A549 (cell line): ENCODE measurements at places on chromosomes 5 and 9. TPM values are rescaled to one million over a fixed set of nuclear protein-coding genes. Genes with fewer than 3 reads are reported as not detected.

DNA sequence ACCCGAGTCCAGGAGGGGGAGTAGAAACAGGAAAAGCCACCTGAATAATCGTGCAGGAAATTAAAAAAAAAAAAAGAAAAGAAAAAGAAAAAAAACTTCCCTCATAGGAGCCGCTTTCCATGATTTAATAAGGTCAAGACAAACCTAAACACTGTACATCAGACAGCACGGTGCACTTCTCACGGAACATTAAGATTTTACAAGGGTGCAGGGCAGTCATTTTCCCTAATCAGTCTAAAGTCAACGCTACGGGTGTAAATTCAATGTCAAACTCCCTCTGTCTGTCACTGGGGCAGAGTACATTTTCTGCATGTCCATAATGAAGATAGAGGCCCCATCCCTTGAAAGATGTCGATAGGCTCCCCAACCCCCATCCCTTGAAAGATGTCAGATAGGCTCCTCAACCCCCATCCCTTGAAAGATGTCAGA lies 139.7 kb downstream of the TSSK1B start:
- no peak for DNase-seq

DNA sequence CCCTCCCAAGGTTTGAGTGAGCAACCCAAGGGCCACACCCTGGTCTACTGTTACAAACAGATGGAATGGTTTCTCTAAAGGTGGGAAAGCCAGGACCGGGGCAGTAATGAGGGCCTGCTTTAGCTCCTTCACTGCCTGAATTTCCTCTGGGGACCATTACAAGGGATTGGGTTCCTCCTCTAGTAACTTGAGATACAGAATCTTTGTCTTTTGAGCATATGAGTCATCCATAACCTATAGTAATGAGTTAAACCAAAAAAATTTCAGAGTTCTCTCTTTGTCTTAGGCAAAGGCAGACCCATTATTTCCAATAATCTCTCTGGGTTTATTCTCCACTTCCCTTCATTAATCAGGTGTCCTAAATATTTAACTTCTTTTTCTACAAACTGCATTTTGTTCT lies 618.8 kb downstream of the HINT1 start:
- no peak for DNase-seq

- no peak for DNase-seq
These were observed 36.3 kb downstream of the GOLM1 start for GRCh38 chr9:86062845-86063693.

GRCh38 chr5:169248996-169249395 lies 51.9 kb downstream of the SLIT3 start:
- DNase-seq = no peak

DNA sequence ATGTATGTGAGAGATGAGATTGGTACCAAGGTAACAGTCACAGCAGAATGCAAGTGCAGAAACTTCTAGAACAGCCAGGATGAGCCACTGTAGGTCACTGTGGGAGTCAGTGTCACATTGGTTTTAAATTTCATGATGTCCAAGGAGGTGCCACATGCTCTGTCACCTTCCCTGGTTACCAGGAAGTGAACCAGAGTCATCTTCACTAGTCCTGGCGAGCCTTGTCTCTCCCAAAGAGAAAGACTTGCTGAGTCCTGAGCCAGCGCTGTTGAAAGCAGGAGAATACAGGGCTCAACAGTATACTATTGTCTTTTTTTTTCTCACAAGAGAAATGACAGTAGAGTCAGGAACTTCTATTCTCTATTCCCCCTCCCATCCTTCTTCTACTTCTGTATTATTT lies 615.5 kb downstream of the RAB3C start:
- DNase-seq = no peak

DNA sequence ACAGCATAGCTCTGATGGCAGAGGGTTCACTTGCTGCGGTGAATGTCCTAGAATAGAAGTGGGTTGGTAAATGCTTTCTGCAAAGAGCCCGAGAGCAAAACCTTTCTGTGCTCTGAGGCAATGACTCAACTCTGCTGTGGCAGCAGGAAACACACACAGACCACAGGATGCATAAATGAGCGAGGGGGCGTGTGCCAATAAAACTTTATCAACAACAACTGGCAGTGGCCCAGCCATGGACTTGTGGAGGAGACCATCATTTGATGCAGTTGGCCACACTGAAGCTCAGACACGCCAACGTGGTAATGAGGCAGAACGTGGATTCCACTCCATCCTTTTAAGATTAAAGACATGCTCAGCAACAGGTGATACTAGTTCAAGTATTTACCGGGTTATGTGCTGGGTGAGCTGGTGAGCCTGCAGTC lies 6.8 kb downstream of the MRPL36 start:
- DNase-seq = no peak

The PLK2 gene
- 230 to 257 TPM (median 240 TPM) in 3 replicates for polyA plus RNA-seq

The PCDHA11 gene
- polyA plus RNA-seq = 0.08 to 0.16 TPM (median 0.14 TPM) in 3 replicates

The AQP3 gene
- 5.4 to 7.2 TPM (median 6.2 TPM) in 3 replicates for polyA plus RNA-seq

The FOXD4L6 gene
- polyA plus RNA-seq = not detected in 3 replicates

The NFIL3 gene
- 9.2 to 10.7 TPM (median 10.5 TPM) in 3 replicates for polyA plus RNA-seq
